ENCODE measurements at places on chromosomes 6 and 20.

- DNase-seq = no peak
Observed at GRCh38 chr6:47000842-47001241, 41.3 kb downstream of the ADGRF1 start.

DNA sequence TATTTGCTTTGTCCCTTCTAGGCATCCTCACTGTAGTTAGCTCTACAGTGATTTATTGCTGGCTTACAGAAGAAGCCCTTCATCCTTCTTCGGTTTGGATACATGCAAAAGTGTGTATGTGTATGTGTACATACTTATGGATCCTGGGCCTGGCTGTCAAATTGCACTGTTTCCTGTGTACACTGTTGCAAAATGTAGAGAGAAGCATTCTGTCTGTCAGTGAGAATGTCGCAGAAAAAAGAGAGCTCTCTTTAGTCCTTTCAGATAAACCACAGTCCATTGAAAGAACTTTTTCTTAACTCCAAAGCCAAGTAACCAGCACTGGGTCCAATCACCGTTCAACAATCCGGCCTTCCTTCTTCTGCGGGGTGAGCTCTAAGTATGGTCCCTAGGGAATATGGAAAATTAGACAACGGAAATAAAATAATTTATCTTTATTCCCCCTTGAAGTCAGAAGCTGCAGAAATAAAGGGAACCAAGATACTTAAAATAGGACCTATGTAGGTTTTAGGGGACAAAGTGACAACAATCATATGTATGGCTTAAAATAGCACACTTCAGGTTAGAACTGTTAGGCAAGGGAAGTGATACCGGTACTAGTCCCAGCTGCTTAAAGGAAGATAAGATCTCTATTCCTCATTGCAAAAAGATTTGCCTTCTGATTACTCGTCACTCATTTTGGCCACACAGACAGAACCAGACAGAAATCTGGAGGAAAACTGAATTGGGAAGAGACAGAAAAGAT, 107.0 kb downstream of the CD83 start:
- no peak for DNase-seq

GRCh38 chr20:50636601-50637540, 54.5 kb downstream of the RIPOR3 start:
- no peak for DNase-seq

GRCh38 chr20:17210983-17211382, 15.9 kb upstream of the PCSK2 start:
- DNase-seq = peak; percentile 8

DNA sequence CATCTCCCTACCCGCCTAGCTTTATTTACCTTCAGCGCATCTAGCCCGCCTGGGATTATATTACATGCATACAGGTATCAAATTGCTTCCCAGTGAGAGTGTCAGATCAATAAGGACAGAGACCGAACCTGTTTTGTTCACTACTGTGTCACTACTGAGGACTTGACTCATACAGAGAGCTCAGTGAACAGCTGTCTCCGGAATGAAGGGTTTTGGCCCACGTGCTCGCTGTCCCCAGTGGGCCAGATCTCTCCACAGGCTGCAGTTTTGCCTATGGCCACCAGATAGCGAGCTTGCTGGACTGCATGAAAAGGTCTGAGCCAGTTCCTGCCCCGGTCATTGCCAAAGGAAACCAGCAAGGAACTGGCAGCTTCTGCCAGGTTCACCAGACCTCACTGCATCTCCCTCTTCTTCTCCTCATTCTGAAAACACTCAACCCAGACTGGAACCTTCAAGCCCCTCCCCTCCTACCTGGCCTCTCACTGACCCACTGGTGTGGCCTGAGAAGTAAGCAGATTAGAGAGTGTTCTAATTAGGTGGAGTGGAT, 150.8 kb downstream of the ZMYND8 start:
- peak; percentile 56 for DNase-seq

DNA sequence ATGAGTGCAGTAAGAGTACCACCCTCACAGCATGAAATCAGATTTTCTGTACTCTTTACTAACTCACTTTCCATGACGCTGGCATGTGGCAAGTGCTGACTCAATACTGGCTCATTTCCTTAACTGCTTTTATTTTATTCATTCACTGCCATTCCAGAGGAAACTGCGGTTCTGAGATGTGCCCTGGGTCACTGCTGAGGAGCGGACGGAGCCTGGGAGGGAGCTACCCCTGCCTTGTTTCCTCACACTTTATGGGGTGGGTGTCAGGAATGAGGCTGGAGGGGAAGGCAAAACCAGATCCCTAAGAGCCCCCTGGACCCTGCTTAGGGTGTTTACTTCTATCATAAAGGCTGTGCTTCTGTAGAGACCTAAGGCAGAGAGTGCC, 14.4 kb downstream of the NT5E start:
- DNase-seq = peak; percentile 98

DNA sequence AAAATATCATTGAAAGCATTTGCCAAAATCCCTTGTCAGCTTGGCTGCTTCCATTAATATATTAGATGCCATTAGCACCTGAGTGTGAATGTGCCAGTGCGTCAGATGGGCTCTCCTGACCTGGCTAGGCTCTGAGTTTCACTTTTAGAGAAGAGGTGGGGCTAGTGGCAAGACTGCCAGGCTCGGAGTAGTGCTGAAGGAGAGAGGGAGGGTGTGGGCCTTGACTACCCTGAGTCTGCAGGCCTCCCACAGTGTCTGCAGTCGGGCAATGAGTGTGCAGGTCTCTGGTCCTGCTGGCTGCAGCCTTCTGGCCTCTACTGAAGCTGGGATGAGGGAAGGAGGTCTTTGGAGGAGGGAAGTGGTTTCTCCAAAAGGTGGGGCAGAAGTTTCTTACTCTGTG, 34.6 kb upstream of the PNPLA1 start:
- no peak for DNase-seq

GRCh38 chr20:2955257-2955970, 82.1 kb downstream of the PTPRA start:
- DNase-seq = no peak

DNA sequence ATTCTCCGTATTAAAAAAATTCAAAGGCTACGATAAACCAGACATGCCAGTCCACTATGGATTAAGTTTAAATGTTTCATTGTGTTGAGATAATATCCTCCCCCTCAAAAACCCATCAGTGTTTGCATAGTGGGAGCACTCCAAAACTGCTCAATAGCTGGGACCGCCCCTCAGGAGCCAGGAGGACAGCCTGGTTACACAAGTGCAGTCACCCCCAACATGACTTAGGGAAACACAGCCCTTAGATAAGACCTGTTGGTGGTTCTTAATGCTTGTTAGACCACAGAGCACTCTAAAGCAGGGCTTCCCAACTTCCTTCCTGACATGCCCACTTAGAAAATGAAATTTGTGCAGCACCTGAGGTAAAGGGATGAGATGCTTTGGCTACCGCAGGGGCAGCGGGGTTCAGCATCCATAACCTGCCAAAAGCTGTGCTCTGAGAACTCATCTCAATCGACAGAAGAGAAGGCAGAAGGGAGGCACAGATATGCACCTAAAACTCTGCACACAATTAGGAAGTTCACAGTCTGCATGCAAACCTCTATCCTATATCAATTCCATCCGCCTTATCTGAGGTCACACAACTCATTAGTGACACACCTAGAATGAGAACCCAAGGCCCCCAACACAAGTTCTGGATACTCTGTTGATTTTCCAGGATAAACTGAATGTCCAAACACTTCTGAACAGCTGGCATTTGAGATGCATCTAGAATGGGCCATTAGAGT, 74.3 kb downstream of the RALGAPA2 start:
- no peak for DNase-seq

- DNase-seq = no peak
Observed at GRCh38 chr20:63833776-63834490, 2.9 kb upstream of the ZBTB46 start.

GRCh38 chr20:25325073-25325472, 65.6 kb downstream of the ABHD12 start:
- DNase-seq = no peak

DNA sequence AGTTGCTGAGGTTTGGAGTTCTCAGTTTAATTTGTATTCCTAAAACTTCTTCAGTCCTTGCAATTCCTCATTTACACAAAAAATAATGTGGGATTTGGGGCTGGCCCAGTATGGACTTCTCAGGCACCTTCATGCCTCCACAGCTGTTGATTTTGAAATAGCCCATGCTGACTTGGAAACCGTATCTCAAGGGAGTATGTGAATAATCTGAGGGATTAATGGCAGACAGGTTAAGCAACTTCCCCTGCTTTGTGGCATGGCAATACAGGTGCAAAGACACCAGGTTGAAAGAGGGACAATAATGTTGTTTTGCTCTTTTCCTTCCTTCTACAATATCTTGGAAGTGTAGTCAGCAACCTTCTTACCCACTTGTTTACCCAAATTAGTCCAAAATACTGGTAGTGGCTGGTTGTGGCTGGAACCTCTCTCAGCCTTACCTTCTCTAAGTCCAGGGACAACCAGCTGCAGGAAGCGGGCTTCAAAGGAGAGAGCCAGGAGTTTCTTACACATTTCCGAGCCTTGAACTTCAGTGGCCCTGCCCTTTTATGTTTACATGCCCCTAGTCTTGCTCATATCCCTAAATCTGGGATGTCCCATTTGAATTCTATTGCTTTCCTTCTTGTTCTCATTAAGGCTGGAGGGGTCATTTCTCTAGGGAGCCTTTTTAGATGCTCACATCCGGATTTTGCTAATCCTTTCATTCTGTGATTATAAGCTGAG, 44.1 kb upstream of the ADGRF1 start:
- DNase-seq = no peak

DNA sequence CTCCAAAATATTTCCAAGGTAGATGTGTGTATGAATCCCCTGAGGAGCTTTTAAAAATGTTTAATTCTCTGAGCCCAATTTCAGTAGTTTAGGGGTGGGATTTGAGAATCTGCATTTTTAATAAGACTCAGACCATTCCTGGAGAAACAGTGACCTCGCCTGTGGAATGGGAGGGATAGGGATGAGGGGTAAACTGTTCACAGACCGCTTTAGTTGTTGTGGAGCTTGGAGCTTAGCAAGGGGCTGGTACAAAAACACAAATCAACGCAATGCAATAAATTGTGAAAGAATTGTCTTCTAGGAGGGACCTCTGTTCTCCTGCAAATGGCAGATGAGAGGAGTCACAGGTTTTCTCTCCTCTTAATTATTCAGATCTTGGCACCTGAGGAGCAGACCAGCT, 239.3 kb upstream of the SULF2 start:
- DNase-seq = no peak

- DNase-seq = no peak
Observed at GRCh38 chr20:20926222-20926905, 179.8 kb downstream of the LINC00237 start.

GRCh38 chr6:163371129-163371528, 43.4 kb upstream of the QKI start:
- no peak for DNase-seq

- no peak for DNase-seq
Observed at GRCh38 chr6:82511546-82511945, 147.9 kb downstream of the TPBG start.

DNA sequence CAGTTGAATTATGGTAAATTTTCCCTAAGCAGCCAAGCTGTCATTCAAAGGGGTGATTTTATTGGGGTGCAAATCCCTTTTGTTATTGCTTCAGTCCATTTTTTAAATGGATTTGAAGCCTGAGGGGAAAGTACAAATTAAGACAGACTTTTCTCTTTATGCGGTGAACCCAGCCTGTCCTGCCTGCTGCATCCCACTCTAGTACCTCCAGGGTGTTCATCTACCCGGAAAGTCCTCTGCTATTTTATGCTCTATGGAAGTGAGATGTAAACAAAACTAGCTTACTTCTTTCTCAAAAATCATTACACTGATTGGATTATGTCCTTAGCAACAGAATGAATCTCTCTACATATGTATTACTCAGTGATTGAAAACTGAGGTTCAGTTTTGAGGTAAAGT, 1088.9 kb upstream of the CITED2 start:
- no peak for DNase-seq

DNA sequence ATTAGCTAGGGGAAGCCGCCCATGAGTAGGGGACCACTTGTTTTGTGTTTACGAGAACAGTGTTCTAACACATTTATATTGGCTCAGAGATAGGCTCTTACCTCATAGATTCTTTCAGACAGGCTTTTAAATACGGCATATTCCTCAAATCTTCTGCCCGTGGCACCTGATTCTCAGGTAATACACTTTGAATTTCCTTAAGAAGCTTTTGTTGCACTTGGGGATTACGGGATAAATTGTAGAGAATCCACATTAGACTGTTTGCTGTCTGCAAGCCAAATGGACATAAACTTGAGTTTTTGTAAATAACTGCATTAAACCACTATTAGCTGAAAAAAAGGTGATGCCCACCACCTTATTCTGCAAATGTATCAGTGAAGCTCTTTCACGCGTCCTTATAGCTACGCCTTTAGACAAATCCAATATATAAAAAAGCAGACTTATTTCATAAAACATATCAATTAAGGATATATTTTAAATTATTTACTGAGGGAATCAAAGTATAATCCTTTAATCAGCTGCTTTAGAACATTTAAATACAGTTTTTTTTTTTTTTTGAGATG, 14.8 kb downstream of the CYP24A1 start:
- no peak for DNase-seq

DNA sequence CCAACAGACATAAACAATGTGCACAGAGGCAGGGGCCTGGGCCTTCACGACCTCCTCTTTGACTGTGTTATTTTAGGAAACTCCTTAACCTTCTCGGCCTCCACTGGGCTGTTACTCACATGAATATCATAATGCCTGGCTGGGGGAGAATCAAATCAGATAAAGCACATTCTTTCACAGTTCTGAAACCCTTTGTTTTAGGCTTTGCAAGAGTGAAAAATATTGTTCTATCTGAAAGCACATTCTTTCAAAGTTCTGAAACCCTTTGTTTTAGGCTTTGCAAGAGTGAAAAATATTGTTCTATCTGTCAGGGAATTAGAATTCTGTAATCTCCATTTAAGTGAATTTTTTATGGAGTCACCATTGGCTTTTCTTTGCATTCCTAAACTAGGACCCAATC, 50.7 kb upstream of the SYNDIG1 start:
- DNase-seq = no peak

DNA sequence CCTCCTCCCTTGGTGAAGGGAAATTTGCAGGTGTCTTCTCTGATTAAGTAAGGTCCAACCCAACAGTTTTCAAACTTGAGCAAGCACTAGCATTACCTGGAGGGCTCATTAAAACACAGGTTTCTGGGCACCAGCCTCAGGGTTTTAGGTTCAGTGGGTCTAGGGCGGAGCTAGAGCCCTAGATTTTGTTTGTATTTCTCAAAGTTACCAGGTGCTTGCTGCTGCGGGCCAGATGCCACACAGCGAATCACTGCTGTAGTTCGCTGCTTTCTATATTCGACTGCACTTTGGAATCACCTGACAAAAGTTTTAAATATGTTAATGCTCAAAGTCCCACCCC, 869 bp downstream of the COL21A1 start:
- no peak for DNase-seq

- no peak for DNase-seq
Observed at GRCh38 chr6:168851460-168852375, 401.9 kb downstream of the THBS2 start.

- no peak for DNase-seq
Observed at GRCh38 chr6:7974565-7974937, 64.0 kb upstream of the TXNDC5 start.
